Psoas muscle (tissue), 8 donors: ENCODE measurements at places on chromosomes 5 and 9.

DNA sequence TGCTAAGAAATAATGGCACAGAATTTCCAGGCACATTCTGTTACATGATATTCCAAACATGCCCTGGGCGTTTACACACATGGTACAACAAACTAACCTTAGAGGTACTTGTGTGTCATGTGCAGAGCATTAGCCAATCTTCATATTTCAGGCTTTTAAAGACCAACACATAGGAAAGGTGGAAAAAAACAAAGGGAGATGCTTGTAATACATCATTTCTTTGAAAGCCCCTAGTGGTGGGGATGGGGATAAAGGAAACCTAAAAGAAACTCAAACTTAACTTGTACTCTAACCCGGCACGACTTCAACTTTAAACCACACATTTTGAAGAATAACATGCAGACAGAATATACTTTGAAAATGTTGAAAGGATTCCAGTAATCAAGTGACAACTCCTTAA, 133.6 kb downstream of the PTPRD start:
- no peak for DNase-seq

GRCh38 chr5:55226934-55227663, at the start of gene MCIDAS:
Gene MCIDAS, minus strand, starts transcription at chr5:55227315. Its CDS starts 177 bp downstream, at chr5:55227138.
- DNase-seq, result no peak

DNA sequence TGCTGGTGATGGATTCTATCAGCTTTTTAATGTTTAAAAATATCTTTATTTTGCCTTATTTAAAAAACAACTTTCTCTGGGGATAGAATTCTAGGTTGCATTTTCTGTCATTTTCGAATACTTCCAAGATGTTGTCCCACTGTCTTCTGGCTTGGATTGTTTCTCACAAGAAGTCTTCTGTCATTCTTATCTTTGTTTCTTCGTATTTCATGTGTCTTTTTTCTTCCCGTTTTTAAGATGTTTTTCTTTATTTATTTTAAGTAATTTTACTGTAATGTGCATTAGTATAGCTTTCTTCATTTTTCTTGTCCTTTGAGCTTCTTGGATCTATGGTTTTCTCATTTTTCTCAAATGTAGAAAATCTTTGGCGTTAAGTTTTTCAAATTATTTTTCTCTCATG, 19.1 kb downstream of the STX17 start:
- DNase-seq, result no peak

DNA sequence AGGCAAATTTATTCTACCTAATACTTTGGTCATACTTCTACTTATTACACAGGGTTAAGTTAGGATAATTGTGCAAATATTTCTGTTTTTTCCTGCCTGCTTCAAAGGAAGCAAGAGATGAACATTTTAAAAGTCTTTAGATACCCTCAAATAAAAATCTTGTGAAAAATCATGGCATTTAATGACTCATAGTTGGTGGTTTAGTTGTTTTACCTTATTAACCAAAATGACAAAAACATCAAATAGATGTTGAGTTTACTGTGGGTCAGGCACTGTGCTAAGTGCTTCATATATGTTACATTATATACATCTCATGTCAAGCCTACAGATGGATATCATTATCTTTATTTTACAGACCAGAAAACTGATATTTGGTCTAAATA, 54.4 kb downstream of the ZNF474 start:
- no peak for DNase-seq

DNA sequence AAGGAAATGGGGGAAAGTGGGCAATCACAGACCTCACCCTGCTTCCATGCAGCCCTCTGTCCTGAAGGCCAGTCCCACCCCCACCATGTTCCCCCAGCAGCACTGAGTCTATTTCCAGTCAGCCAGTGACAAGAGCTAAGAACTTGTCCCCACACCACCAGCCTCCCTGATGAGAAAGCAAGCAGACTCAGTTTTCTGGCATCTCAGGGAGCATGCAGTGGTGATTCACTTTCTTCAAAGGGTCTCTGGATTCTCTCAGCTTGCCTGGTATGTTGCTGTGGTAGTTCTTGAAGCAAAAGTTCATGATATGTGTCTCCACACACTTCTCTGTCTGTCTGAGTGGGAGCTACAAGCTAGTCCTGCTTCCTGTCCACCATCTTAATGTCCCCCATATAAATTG, 799.9 kb upstream of the TYRP1 start:
- DNase-seq, result no peak

GRCh38 chr9:108550106-108550505, 305.7 kb downstream of the ACTL7B start:
- DNase-seq, result peak; percentile 33

DNA sequence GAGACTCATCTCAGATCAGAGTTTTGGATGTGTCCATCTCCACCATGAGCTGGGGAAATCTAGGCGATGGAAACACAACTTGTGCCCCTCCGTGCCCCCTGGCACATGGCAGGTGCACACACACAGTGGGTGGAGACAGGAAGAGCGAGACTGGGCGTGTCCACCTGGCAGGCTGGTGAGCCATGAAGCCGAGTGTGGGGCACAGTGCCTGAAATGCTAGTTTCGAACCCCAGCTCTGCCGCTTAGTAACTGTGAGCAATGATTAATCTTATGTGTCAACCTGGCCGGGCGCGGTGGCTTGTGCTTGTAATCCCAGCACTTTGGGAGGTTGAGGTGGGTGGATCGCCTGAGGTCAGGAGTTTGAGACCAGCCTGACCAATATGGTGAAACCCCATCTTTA, 80.8 kb upstream of the RNU6ATAC start:
- DNase-seq, result no peak

DNA sequence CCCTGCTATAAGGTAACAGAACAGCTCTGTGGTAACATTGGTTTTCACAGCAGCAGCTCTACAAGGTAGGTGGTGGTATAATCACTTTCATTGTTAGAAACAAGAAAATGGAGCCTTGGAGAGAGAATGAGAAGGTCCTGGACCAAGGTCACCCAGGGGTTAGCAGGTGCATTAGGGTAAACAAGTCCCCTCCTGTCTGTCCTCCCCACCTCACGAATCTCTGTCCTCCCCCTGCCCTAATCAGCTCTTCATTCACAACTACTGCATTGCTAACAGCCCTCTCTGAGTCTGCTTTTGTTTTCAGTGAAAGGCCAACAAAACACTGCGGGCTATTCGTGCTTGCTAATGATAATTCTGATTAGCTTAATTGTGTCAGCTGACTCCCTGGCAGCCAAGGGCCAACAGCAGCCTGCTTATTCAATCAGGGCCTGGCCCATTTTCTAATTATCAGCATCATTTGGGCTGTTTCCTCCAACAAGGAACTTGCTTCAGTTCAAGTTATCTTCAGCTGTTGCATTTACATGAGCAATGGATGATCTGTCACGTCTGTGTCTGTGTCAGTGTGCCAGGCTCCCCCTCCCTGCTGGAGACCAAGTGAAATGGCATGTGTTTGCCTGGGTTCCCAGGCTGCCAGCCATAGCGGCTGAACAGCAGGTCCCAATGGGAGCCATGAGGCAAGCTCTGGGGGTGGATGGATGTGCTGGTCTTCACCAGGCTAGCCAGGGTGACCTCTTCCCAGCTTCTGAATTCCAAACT, 56.7 kb upstream of the EQTN start:
- peak; percentile 45 for DNase-seq

GRCh38 chr9:74697535-74697934, 190.2 kb downstream of the TRPM6 start:
- no peak for DNase-seq

DNA sequence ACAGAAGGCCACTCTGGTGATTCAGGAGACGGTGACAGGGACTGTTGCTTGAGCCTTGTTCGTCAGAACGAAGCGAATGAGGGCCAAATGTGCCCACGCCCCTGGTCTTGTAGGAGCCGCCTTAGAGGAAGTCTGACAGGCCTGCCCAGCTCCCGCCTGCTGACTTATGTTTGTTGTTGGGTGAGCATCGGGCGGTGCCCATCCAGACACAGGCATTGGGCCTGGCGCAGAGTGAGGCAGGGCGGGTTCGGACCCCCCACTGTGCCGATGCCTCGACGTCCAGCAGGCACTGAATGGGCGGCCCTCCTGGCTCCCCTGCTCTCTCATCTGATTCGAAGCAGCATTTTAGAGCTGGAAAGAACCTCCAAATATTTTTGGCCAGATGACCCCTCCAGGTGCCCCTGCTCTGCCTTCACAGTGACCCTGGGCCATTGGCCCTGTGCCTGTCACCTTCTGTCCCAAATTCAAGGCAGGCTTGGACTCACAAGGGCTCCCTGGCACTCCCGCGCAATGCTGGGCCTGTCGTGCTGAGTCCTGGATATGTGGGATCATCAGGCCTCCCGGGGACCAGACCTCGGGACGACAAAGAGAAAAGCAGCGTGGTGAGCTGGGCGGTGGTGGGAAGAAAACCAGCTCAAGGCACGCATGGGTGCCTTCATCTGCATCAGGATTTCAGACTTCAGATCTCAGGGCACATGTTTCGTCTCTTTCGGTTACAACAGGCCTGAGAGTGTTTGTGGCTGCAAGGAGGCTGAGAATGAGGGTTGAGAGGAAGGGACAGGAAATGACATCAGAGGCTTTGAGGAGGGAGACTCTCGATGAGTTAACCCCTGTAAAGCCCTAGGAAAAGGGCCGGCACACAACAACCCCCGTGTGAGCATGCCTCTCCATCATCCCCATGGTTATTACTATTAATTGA, 37.1 kb upstream of the OLFM1 start:
- no peak for DNase-seq

DNA sequence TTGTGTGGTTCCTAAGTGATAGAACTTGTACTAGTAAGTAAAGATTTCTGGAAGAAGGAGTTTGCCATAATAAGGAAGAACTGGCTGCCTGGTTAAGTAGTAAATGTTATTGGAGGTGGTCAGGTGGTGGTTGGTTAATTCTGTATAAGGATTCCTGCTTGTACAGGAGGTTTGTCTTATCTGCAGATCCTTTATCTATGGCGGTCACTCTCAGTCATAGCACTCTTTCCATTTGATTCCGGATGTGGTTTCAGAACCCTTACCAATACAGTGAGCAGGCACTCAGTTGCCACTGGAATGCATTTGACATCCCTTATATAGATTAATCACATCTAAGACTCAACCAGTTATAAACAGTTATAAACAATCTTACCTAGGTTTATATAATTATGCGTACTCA, 50.3 kb downstream of the RAD50 start:
- no peak for DNase-seq

- DNase-seq, result no peak
These were observed 593.1 kb upstream of the DAB2 start for GRCh38 chr5:40017918-40018317.

DNA sequence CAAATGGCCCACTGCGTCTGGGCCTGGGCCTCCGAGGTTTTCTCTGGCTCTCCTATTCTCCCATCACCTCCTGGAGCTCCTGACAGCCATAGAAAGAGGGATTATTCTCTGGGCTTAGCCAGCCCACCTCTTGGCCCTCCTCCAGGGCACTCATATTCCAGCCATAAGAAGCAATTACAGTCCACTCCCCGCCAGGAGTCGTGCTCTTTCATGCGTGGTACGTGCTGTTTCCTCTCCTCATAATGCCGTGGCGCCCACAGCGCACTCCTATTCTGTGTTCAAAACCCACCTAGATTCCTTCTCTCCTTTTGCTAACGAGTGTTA, 240.8 kb upstream of the ZNF462 start:
- DNase-seq, result no peak

- DNase-seq, result no peak
These were observed 28.7 kb downstream of the NEK6 start for GRCh38 chr9:124286292-124286931.

DNA sequence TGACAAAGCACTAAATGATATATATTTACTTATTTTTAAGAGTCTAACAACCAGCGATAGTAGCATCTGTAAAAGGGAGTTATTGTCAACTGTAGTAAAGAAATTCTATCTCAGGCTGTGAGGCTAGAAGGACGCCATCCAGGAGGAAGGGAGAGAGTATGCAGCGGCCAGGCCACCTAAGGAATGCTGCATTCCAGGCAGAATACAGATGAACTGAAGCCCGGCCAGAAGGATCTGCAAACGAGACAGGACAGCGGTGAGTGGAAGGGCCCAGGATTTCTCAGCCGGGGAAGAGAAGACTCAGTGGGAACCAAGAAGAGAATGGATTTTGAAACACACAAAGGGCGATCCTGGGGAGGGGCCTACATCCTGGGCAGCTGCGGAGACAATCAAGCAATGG, 7.4 kb downstream of the RETREG1 start:
- no peak for DNase-seq

GRCh38 chr9:109802491-109802890, 22.5 kb downstream of the PALM2AKAP2 start:
- DNase-seq, result no peak

- no peak for DNase-seq
These were observed 66.9 kb downstream of the RFX3 start for GRCh38 chr9:3458806-3459475.

GRCh38 chr9:134214386-134214765, 50.0 kb upstream of the RNU6ATAC start:
- DNase-seq, result peak; percentile 10

DNA sequence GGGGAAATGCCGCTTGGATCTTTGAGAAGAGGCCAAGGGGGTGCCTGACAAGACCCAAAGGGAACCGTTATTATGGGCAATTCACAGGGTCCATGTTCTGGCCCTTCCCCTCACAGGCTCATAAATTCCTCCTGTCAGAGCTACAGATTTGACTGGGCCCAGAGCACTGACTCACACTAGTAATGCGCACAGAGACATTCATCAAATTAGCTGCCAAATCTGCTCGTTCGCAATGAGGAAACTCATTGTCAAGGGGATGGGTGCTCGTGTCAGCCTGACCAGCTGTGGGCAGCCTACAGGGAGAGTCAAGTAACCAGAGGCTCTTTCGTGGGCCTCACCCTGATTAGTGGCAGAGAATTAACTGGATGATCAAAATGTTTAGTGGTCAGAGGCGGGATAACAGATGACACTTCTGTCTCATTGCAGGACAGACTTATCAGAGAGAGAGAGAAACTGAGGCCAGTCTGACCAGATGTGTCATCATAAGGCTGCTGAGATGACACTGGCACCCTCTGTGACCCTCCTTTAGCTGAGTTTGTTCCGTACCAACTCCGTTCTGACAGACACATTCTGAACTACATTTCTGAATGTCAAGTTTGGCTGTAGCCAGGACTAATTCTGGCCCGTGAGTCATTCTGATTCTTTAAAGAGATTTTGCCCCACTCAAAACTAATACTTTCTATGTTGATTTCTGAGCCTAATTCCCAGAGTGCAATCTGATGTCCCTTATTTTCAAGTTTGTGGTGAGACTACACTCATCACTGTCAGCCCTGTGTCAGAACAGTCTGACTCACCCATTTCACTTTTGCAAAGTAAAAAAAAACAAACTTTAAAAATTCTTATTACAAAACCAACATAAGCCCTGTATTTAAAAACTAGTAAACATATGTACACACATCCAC, 377.1 kb downstream of the ACTL7B start:
- DNase-seq, result peak; percentile 28

DNA sequence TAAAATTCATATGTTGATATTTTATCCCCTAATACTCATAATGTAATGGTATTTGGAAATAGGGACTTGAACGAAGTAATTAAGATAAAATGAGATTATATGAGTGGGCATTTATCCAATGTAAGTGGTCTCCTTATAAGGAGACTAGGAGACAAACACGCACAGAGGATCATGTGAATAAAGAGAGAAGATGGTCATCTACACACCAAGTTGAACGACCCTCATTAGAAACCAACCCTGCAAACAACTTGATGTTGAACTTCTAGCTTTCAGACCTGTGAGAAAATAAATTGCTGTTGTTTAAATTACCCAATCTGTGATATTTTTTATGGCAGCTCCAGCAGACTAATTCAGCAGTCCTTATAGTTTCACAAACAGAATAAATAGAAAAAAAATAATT, 27.5 kb upstream of the SELENOP start:
- DNase-seq, result no peak
